ENCODE measurements at places on chromosomes 3 and 15. TPM values are rescaled to one million over a fixed set of nuclear protein-coding genes. Genes with fewer than 3 reads are reported as not detected.

MIX23 gene
- total RNA-seq = 18.3 TPM

FBXL22 gene
- total RNA-seq = 1.4 TPM

ZNF662 gene
- 7.3 TPM for total RNA-seq

PAK6 gene
- total RNA-seq = 5.6 TPM

CIB1 gene
- total RNA-seq = 80.8 TPM

FRMD4B gene
- total RNA-seq = 62.4 TPM

SETMAR gene
- 14.1 TPM for total RNA-seq

BCHE gene
- total RNA-seq = 5.8 TPM

- H3K27ac ChIP-seq = peak overlapping the region; percentile 26
- H3K36me3 ChIP-seq = no peaks in the 10 kb centered on the region
- no peak for DNase-seq
- H3K27me3 ChIP-seq = no peaks in the 10 kb centered on the region
- H3K4me1 ChIP-seq = peaks cover 27% of the 10 kb centered on the region
- no peak overlapping the region for H3K4me3 ChIP-seq
Measured at GRCh38 chr15:98729446-98730042, 81.2 kb downstream of the IGF1R start.

- no peaks in the 10 kb centered on the region for H3K27me3 ChIP-seq
- no peaks in the 10 kb centered on the region for H3K36me3 ChIP-seq
- no peaks in the 10 kb centered on the region for H3K4me1 ChIP-seq
- DNase-seq = no peak
- H3K27ac ChIP-seq = no peak overlapping the region
Measured at GRCh38 chr15:56341201-56341600, 24.0 kb upstream of the TEX9 start.

- no peak overlapping the region for H3K27ac ChIP-seq
- peak overlapping the region; percentile 26 for H3K4me3 ChIP-seq
- peak; percentile 86 for DNase-seq
- H3K36me3 ChIP-seq = peaks cover 8% of the 10 kb centered on the region
- peaks cover 64% of the 10 kb centered on the region for H3K27me3 ChIP-seq
Measured at GRCh38 chr15:45118131-45118588, 4.0 kb downstream of the DUOXA2 start.

DNA sequence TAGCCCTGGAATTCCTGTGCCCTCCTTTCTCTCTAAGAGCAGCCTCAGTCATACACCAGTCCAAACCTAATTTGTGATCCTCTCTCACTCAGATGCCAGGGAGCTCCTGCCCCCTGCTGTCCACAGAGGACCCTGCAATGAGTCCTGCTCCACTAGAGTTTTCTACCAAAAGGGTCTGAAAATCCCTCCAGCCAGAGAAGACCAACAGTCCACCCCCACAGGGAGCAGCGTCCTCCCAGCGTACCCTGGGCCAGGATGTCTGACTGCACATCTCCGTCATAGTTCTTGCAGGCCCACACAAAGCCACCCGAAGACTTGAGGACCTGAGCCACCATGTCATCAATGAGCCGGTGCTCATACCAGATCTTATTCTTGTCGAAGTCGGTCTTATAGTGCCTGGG is 15.4 kb downstream of the IDH2 start:
- H3K27me3 ChIP-seq = no peaks in the 10 kb centered on the region
- no peak overlapping the region for H3K4me3 ChIP-seq
- H3K27ac ChIP-seq = no peak overlapping the region
- DNase-seq = no peak

GRCh38 chr3:38823722-38824121 is 7.7 kb upstream of the SCN10A start:
- H3K4me1 ChIP-seq = no peaks in the 10 kb centered on the region
- no peak for DNase-seq
- H3K27me3 ChIP-seq = peaks cover 7% of the 10 kb centered on the region
- no peak overlapping the region for H3K27ac ChIP-seq
- no peak overlapping the region for H3K4me3 ChIP-seq
- H3K36me3 ChIP-seq = no peaks in the 10 kb centered on the region

GRCh38 chr15:69067296-69067695 is 52.8 kb downstream of the NOX5 start:
- no peaks in the 10 kb centered on the region for H3K4me1 ChIP-seq
- DNase-seq = no peak
- H3K27me3 ChIP-seq = no peaks in the 10 kb centered on the region
- no peak overlapping the region for H3K27ac ChIP-seq

- peak overlapping the region; percentile 86 for H3K27ac ChIP-seq
- H3K36me3 ChIP-seq = no peaks in the 10 kb centered on the region
- peak overlapping the region; percentile 70 for H3K4me3 ChIP-seq
- DNase-seq = peak; percentile 58
- no peaks in the 10 kb centered on the region for H3K27me3 ChIP-seq
- H3K4me1 ChIP-seq = peaks cover 53% of the 10 kb centered on the region
Measured at GRCh38 chr3:195908694-195909581, 587 bp upstream of the TNK2 start.

DNA sequence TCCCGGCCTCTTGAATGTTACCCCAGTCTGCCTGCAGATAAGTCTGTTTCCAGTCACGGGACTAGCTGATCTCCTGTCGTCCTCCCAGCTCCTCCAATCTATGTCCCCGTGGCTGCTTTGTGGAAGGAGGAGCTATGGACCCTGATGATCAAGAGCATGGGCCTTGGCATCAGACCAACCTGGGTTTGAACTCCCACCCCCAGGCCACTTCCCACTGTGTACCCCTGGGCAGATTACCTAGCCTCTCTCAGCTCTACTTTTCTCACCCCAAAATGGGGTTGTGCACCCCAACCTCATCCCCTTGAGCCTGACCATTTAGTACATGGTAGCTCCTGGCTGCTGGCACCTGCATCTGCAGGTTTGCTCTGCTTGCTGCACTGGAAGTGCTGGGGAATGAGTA is 55.8 kb downstream of the GASK1A start:
- no peaks in the 10 kb centered on the region for H3K27me3 ChIP-seq
- DNase-seq = no peak
- H3K4me3 ChIP-seq = no peak overlapping the region
- H3K4me1 ChIP-seq = peaks cover 8% of the 10 kb centered on the region
- H3K36me3 ChIP-seq = no peaks in the 10 kb centered on the region

GRCh38 chr3:71416876-71417275 is 166.7 kb downstream of the FOXP1 start:
- H3K4me1 ChIP-seq = peaks cover 3% of the 10 kb centered on the region
- H3K4me3 ChIP-seq = no peak overlapping the region
- DNase-seq = no peak
- H3K27ac ChIP-seq = no peak overlapping the region
- H3K36me3 ChIP-seq = no peaks in the 10 kb centered on the region

GRCh38 chr15:71433402-71433801 is 318.1 kb downstream of the THSD4 start:
- H3K27me3 ChIP-seq = no peaks in the 10 kb centered on the region
- H3K36me3 ChIP-seq = no peaks in the 10 kb centered on the region
- no peak overlapping the region for H3K27ac ChIP-seq
- no peak for DNase-seq
- H3K4me1 ChIP-seq = no peaks in the 10 kb centered on the region

DNA sequence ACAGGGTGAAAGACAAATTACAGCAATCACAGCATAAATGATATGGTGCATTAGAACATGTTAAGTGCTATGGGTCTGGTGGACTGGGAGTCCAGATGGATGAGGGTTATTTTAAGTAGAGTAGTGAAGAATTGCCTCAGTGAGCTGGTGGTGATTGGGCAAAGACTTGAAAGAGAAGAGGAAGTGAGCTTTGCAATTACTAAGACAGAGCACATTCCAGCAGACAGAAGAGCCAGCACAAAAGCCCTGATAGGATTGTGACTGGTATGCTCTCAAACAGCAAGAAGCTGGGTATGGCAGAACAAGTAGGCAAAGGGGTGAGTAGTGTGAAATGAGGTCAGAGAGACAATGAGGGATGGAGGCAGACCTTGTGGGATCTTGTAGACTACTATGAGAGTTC is 2.1 kb upstream of the ACKR4 start:
- H3K4me1 ChIP-seq = peaks cover 14% of the 10 kb centered on the region
- no peak overlapping the region for H3K27ac ChIP-seq
- H3K27me3 ChIP-seq = no peaks in the 10 kb centered on the region
- DNase-seq = no peak
- no peak overlapping the region for H3K4me3 ChIP-seq
- H3K36me3 ChIP-seq = no peaks in the 10 kb centered on the region

DNA sequence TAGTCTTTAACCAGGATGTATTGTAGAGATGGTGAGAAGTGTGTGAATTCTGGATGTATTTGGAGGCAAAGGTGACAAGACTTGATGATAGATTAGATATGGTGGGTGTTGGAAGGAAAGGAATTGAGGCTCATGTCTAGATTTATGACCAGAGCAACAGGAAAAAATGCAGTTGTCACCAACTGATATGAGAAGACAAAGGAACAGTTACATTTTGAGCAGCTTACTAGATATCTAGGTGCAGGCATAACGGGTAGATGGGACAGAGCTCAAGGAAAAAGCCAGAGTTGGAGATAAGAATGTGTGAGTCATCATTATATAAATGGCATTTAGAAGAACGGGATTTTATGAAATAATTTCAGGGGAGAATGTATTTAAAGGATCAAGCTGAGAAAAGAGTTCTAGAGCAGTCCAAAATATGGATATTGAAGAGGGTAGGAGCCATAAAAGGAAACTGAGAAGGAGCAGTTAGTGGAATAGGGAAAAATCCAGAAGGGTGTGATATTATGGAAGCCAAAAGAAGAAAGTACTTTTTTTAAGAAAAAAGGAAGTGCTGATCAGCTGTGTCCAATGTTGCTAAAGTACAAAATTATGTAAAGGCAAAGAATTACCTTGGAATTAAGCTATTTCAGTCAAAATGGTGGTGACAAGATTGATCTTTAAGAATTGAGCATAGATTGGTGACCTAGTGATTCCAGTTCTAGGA is 262.5 kb downstream of the CGGBP1 start:
- H3K27me3 ChIP-seq = peaks cover 19% of the 10 kb centered on the region
- DNase-seq = no peak
- no peak overlapping the region for H3K4me3 ChIP-seq

DNA sequence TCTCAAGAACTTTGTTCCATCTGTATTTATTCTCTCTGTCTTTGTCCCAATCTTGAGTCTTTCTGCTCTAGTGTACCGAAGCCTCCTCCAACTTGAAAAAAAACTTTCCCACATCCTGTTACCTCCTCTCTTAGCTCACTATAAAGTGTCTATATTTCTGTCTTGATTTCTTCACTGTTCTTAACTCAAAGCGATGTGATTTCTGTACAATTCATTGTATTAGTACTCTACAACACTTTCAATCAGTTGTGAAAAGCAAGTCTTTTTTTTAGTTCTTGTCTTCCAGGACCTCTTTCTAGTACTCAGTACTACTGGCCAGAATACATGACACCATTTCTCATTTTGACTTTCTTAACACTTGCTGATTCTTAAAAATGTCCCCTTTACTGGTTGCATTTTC is 353.5 kb upstream of the SATB1 start:
- H3K36me3 ChIP-seq = no peaks in the 10 kb centered on the region
- H3K27ac ChIP-seq = no peak overlapping the region
- no peak overlapping the region for H3K4me3 ChIP-seq
- no peak for DNase-seq

DNA sequence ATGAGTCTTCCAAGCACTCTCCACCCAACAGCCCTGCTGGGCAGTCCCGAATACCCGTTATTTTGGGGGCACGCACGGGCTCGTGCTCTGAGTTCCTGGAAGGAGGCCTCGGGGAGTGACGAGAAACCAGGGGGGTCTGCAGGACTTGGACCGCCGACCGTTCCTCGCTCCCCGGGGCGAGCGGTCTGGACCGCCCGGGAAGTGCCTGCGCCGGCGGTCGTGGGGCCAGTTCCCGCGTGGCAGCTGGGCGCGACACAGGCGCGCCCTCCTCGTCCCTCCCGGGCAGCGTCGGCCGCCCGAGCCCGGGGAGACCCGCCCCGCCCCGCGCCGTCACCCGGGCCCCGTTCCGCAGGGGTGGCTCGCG is 387 bp downstream of the GNB4 start:
- H3K4me3 ChIP-seq = peak overlapping the region; percentile 78
- H3K27ac ChIP-seq = peak overlapping the region; percentile 95
- H3K4me1 ChIP-seq = peaks cover 42% of the 10 kb centered on the region
- H3K27me3 ChIP-seq = no peaks in the 10 kb centered on the region
- DNase-seq = no peak

GRCh38 chr3:175526191-175526590 is 667.1 kb downstream of the NAALADL2 start:
- H3K27me3 ChIP-seq = no peaks in the 10 kb centered on the region
- no peaks in the 10 kb centered on the region for H3K4me1 ChIP-seq
- H3K27ac ChIP-seq = no peak overlapping the region

- no peaks in the 10 kb centered on the region for H3K4me1 ChIP-seq
- no peak overlapping the region for H3K4me3 ChIP-seq
- no peak overlapping the region for H3K27ac ChIP-seq
Measured at GRCh38 chr3:113000691-113001090, 9.9 kb downstream of the GTPBP8 start.

GRCh38 chr15:80003934-80004472 is 33.0 kb upstream of the BCL2A1 start:
- H3K27me3 ChIP-seq = no peaks in the 10 kb centered on the region
- no peak for DNase-seq
- H3K4me3 ChIP-seq = no peak overlapping the region
- no peaks in the 10 kb centered on the region for H3K36me3 ChIP-seq
- H3K4me1 ChIP-seq = no peaks in the 10 kb centered on the region

DNA sequence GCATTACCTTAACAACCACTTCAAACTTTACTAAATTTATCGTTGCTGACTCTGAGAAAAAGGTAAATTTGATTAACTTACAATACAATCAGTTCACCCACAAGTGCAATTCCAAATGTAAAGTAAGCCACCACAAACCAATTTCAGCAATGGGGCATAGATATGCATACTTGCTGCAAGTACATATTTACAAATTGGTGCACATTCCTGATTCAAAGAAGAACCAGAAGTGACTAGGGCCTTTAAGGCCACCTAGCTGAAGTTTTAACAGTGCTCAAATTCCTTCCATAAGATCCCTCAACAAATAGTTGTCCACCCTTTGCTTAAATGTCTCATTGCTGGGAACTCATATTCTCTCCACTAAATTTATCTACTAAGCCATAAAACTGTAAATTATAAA is 67.2 kb downstream of the INO80 start:
- no peak overlapping the region for H3K27ac ChIP-seq
- H3K4me1 ChIP-seq = no peaks in the 10 kb centered on the region
- H3K4me3 ChIP-seq = no peak overlapping the region

DNA sequence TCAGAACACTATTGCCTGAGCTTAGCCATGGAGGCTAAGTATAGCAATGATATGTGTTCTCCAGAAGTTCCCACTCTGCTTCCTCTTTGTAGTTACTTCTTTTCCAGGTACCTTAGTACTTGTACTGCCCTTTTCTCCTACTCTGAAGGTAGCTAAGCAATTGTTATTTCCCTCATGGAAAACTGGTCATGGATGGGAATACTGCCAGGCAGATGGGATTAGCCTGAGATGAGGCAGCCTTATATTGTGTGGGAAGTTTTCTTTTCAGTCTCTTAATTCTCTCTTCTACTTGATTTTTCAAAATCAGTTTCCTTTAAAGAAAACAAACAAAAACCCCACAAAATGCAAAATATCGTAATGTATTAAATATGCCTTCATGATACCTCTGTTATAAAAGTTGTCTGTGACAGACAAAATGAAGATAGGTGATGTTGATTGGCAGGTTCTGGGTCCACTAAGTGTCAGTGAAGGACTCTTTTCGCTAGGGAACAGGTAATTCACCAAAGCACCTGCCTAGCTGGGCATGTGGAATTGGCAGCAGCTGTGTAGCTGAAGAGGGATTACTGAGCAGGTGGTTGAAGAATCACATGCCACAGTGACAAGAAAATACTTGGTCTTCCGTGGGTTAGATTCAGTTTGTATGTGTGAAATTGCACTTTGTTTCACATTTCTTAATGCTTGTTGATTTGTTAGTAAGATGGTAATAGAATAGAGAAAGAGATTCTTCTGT is 4.1 kb downstream of the ZNF609 start:
- H3K4me1 ChIP-seq = peaks cover 72% of the 10 kb centered on the region
- H3K27ac ChIP-seq = no peak overlapping the region
- H3K27me3 ChIP-seq = no peaks in the 10 kb centered on the region
- DNase-seq = no peak
- H3K4me3 ChIP-seq = no peak overlapping the region
